ENCODE measurements at places on chromosomes 16 and 17.

- no peak for DNase-seq
Observed at GRCh38 chr16:87602001-87602775, at the start of gene JPH3. TSS of gene JPH3 (plus strand) at chr16:87602508. CDS start at chr16:87603147, 639 bp downstream.

DNA sequence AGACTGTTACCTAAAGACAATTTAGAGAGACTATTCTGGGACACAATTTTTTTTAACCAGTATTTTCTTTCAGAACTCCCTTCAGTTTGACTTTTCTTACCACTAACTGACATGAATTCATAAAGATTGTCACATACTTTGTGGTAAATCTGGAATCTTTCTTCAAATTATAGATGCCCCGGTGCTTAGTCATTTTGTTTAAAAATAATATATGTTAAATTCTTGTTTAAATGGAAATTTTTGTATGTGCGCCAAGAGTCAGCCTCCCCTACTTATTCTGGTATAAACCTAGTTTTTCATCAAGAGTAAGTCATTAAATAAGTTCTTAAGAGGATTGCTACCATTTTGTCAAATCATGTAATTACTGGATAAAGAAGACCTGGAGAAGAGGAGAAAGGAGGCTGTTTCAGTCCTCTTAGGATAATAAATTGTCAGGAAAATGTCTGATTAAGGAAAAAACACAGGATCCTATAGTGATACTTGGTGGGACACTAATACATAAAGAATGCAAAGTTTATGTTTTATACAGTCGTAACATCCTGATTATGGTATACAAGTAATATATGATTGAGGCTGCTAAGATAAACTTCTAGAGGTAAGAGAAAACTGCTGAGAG, 424.4 kb downstream of the PMP22 start:
- peak; percentile 95 for DNase-seq

GRCh38 chr16:24944206-24944605, 71.0 kb downstream of the ARHGAP17 start:
- no peak for DNase-seq

DNA sequence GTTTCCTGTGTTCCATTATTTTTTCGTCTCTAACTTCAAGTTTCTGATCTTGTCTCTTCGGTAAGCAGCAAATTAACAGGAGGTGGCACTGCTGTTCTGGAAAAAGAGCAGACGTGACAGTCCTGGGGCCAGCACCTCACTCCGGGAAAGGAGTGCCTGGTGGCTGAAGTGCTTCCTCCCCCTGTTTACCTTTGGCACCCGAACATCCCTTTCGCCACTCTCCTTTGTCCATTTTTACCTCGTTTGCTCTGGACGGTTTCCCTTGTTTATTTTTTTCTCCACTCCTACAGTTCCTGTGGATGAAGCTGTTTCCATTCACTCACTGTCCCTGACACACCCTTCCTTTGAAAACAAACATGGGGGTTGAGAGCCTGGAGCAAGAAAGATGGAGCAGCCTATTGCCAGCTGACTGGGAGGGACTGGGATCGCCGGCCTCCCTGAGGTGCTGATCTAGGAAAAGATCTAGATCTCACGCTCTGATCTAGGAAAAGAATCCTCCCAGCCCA, 12.6 kb downstream of the SAP30BP start:
- DNase-seq = no peak

- peak; percentile 70 for DNase-seq
Observed at GRCh38 chr17:80035937-80036714, at the start of gene CCDC40. TSS of gene CCDC40 (plus strand) at chr17:80036642. CDS start at chr17:80036663, 21 bp downstream.

DNA sequence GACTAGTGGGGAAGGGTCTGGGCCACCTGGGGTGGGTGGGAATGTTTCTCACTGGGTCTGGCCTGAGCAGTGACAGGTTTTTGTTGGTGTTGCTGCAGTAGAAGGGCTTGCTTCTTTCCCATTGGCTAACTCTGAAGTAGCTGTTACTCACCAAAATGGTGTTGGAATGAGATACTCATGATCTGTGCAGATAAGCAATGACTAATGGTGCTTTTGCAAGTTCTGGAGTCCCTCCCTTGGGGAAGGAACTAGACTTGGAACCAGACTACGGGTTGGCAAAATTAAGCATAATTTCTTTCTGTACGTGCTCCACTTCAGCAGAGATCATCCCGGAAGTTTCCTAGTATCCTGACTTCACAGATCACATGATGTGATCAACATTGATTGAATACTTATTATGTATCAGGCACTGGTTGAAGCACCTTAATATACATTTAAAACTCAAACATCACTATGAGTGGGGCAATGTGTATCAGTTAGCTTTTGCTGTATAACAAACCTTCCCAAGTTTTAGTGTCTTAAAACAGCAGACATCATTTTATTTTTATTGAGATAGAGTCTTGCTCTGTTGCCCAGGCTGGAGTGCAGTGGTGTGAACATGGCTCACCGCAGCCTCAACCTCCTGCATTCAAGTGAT, 30.1 kb downstream of the CHP2 start:
- no peak for DNase-seq

DNA sequence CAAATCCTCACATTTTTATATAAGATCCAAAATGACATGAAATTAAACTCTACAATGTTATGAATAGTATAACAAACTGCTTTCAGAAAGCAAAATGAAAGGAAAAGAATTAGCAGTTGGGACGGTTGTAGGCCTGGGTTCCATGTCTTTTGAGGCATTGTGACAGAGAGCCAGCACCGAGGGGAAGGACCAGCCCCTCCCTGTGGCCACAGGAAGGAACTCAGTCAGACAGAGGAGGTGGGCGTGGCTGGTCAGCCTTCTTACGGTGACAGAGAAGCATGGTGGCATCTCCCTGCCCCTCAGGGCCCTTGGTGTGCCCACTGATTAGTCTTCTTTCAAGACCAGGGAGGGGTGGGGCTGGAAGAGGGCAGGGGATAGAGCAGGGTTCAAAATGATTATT, 5.7 kb downstream of the ZNF319 start:
- no peak for DNase-seq

DNA sequence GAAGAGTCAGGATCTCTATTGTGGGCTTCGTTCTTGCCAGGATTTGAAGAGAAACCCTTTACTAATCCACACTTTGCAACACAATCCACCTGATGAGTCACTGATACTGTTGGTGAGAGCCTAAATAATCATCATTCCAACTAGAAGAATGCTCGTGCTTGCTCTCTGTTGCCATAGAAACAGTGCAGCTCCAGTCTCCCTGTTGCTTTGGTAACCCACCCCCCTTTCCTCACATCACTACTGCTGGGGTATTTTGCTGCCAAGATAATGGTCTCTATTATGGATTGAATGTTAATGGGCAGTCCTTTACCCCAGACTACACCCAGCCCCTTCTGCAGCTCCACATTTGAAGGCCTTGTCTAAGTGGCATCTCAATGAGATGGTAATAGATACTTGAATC, 190.4 kb downstream of the ABCC12 start:
- DNase-seq = peak; percentile 27

GRCh38 chr17:80694992-80695912, 150.6 kb downstream of the RPTOR start:
- no peak for DNase-seq

GRCh38 chr16:90035902-90036301, 16.6 kb upstream of the DBNDD1 start:
- DNase-seq = no peak

- peak; percentile 87 for DNase-seq
Observed at GRCh38 chr17:17780922-17781590, 55.7 kb downstream of the SREBF1 start.

GRCh38 chr16:85616607-85617321, 3.6 kb downstream of the GSE1 start:
- DNase-seq = no peak

- DNase-seq = peak; percentile 81
Observed at GRCh38 chr17:50221266-50221863, 19.9 kb upstream of the COL1A1 start.

DNA sequence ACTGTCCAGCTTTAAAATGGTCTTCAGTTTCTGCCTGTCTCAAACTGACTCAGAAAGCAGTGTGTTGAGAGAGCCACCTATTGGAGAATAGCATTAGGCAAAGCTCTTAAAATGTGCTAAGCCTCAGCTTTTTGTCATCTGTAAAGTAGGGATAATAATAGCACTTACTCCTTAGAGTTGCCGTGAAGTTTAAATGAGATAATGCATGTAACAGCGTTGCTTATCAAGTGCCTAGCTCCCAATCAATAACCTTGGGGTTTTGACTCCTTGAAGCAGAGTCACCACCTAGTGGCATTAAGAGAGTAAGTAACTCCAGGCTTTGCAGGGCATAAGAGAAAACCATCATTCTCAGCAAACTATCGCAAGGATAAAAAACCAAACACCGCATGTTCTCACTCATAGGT, 163.3 kb downstream of the HS3ST2 start:
- DNase-seq = no peak

DNA sequence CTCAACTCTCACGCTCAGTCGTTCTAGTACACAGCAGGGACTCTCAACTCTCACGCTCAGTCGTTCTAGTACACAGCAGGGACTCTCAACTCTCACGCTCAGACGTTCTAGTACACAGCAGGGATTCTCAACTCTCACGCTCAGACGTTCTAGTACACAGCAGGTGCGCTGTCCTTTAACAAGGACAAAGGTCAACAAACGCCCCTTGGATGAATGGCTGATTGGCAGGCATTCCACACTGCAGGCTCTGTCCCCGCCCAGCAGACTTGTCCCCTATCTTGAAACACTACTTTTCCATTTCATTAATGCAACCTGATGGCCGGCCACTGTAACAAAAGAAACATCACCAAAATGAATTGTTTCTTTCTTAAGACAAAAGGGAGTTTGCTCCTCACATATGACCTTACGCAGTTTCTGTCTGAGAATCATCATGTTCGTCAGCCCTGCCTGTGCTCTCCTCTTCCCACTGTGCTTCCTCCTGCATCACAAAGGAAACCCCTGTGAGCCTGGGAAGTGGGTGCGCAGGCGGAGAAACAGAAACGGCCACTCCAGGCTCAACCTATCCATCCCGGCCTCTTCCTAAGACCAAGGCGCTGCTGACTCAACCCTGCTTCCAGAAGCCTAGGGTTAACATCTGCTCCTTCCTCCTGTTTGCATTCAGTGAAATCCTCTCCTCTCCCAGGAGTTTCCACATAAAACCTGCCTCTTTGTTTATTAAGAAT, 59.8 kb downstream of the ANKRD11 start:
- no peak for DNase-seq

GRCh38 chr16:69404275-69404805, 18.5 kb upstream of the TERF2 start:
- peak; percentile 56 for DNase-seq

DNA sequence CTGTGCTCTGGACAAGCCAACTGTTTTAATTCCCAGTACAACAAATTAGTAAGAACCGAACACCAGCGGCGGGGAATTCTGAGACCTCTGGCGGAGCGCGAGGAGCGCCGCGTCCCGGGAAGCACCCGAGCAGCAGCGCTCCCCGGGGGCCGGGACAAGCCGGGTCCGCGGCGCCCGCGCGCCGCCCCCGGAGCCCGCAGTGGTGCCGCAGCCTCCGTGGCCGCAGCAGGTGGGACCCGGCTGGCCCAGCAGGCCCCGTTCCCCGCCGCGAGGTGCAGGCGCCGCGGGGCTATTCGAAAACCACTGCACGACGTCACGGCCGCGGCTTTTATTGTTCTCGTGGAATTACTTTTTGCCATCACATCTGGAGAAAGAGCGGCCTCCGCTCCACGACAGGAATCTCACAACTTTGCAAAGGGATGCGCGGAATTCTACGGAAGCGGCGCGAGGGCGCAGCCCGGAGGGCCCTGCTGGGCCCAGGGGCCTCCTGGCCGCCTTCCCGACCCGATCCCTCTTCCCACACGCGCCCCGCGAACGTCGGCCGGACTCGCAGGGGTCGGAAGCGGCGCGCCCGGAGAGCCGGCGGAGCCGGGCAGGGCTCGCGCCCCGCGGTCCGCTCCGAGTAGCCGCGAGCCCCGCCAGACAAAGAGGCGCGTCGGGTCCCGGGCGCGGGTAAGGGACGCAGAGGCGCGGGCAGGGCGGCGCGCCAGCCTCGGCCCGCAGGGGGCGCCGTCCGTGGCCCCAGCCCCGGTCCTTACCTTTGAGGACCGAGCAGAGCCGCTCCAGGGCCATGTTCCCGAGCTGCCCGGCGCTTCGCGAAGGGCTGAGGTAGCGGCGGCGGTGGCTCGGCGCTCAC, 696 bp downstream of the NETO2 start:
- peak; percentile 75 for DNase-seq

DNA sequence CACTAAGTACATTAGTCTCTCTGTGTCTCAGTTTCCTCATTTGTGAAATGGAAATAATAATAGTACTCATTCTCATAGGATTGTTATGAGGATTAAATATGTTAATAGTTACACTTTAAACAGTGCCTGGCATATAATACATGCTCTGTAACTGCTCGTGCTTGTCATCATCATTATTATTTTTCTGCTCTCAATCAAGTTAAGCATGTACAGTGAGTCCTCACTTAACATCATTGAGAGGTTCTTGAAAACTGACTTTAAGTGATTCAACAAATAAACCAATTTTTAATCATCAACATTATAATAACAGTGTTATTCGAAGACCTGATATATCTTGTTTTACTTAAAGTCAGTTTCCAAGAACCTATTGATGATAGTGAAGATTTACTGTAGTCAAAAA, 322.3 kb downstream of the ZFHX3 start:
- DNase-seq = no peak

DNA sequence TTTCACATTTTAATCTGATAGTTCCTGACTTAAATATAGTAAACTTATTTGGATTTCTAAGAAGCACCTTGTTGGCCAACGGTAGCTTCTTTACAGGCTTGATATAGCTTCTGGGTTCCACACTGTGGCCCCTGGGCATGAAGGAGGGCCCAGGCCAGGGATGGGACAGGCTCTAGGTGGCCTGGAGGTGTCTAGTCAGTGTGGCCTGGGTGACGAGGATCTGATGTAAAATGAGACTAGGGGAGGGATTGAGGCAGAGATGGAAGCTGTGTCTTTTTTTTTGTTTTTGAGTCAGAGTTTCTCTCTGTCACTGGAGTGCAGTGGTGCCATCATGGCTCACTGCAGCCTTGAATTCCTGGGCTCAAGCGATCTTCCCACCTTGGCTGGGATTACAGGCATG, 187.0 kb downstream of the PRKCB start:
- no peak for DNase-seq

DNA sequence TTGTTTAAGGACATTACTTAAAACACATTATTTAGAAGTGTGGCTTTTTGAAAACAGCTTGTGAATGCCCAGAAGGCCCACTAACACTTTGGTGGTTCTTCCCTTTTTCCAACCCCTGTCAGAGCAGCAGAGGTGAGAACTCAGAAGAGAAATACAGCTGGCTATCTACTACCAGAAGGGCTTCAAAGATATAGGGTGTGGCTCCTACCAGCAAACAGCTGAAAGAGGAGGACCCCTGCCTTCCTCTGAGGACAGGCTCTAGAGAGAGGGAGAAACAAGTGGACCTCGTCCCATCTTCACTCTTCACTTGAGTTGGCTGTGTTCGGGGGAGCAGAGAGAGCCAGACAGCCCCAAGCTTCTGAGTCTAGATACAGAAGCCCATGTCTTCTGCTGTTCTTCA, 6.9 kb upstream of the RAPGEFL1 start:
- no peak for DNase-seq
